ENCODE measurements at places on chromosomes 12 and 14.

DNA sequence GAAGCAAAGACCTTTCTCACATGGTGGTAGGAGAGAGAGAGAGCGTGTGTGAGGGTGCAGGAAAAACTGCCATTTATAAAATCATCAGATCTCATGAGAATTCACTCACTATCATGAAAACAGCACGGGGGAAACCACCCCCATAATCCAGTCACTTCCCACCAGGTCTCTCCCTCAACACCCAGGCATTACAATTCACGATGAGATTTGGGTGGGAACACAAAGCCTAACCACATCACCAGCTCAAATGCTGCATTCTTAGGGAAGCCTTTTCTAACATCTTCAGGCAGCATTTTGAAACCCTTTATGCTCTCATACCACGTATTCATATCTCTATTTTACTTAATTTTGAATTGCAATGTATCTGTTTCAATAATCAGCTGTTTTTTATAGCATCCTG lies 165.9 kb downstream of the TMTC3 start:
- DNase-seq, result no peak

DNA sequence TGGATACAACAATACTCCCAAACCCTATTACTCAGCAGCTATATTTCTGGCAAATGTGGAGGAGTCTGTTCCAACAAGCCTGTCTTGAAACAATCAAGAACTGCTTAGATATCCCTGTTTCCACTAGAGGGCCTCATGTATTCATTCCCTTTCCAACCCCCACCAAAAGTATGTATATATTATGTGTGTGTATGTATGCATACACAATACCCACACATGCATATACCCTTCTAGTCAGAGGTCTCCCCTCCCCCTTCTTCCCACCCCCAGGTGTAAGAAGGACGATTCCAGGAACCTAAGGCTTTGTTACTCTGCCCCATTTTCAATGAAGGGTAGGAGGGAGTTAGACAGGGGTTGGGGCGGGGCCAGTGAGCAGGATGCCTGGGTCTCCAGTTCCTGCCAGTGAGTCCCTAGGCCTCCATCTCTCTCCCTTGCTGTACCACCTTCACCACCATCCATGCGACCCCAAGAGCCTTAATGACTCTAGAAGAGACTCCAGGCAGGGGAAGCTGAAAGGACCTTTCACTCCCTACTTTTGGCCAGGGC lies at the start of gene DGKA:
Gene DGKA (plus strand): TSS at position 392 of the 546 bp plus-strand sequence. CDS start 5,342 bp downstream, outside the sequence.
- DNase-seq, result peak; percentile 71

- no peak for DNase-seq
These were observed 526.6 kb upstream of the SEL1L start for GRCh38 chr14:82060219-82060618.

GRCh38 chr12:116990971-116991966 lies 80.5 kb downstream of the FBXW8 start:
- DNase-seq, result no peak

- DNase-seq, result no peak
These were observed 27.8 kb downstream of the TBX3 start for GRCh38 chr12:114655934-114656749.

DNA sequence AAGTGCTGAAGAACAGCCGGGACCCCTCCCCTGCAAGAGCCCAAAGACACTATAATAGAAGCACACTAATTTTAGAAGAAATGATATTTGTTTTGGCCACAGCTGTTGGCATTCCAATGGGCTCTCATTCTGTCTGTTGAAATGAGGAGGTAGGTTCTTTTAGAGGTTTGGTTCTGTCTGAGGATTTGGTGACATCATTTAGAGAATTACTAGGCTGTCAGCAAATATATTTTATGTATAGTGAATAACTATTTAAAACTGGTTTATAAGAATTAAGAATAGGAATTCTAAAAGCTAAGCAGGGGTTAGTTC lies 200.7 kb upstream of the SLC38A2 start:
- DNase-seq, result no peak

- DNase-seq, result no peak
These were observed 70.0 kb downstream of the DIP2B start for GRCh38 chr12:50574601-50575348.

- DNase-seq, result no peak
These were observed 37.6 kb upstream of the SLCO1C1 start for GRCh38 chr12:20657496-20657895.
